Stimulated activated CD8-positive, alpha-beta memory T cell treated with anti-CD3 and anti-CD28 coated beads, Interleukin-7, amount 100 ng/mL, for 1 hour (primary cell): ENCODE measurements at places on chromosomes 2 and 18.

DNA sequence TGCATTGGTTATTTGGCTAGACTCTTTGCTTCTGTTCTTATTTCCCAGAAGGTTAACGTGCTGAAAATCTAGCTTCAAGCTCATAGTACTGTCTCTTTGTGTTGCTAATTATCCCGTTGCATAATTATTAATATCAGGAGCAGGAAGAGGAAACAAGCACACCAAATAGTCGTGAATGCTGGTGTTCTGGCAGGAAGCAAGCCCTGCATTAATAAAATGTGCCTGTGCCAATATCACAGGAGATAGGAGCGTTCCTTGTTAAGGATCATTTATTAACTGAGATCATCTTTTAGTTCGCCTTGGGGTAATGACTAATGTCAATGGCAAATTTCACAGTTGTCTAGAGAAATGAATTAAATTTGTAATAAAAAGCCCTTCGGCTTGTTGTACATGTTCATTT, 893.0 kb upstream of the POU3F3 start:
- DNase-seq, result no peak

GRCh38 chr18:35183886-35184285, 56.9 kb upstream of the ZNF397 start:
- DNase-seq, result no peak

DNA sequence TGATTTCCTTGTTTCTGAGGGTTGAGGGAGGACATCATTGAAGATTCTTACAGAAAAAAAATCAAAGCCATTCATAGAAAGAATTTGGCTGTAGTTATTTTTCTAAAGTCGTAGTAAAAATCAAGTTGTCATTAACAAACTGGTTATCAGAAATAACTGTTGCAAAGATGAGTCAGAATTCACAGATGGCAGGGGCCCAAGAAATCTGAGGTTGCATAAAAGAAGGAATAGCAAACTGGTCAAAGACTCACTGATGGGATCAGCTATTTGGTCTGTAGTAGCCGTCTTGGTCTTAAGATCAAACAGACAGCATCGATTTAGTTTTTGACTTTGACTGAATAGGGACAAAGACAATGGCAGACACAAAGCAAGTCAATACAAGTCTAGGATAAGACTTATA, 334.3 kb downstream of the FIGN start:
- no peak for DNase-seq

DNA sequence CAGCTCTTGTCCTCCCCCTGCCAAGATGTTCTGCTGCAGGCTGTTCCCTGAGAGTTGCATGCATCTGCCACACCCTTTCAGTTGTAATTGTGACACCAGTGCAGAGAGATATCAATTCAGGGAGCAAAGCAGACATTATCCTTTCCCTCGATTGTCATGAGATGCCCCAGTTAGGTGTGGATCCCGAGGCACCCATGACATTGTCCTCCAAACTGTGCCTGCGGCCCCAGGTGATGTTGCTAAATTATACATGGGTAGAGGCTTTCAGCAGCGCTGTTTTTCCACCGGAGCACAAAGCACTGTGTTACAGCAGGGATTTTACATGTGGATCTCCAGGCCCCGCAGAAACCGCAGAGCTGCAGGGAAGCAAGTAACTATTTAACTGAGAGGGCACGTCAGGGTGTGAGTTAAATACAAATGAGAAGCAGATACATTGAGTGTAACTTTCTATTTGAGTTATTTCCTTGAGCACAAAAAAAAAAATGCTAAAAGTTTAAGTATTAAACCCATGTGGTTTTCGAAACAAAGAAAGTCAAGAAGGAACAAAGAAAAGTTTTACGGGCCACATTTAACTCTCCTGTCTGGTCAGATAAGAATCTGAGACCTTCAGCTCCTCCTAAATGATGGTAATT, 90.3 kb upstream of the BCL2L11 start:
- DNase-seq, result no peak

GRCh38 chr2:120221616-120222015, 1.6 kb downstream of the TMEM185B start:
- DNase-seq, result no peak

DNA sequence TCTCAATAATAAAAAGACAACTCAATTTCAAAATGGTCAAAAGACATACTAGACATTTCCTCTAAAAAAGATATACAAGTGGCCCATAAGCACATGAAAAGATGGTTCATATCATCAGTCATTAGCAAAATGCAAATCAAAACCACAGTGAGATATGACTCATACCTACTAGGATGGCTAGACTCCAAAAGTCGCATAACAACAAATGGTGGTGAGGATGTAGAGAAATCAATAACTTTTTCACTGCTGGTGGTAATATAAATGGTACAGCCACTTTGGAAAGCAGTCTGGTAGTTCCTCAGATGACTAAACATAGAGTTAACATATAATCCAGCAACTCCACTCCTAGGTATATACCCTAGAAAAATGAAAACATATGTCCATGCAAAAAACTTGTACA, 242.3 kb upstream of the NOL4 start:
- DNase-seq, result no peak

- no peak for DNase-seq
Observed at GRCh38 chr18:78445880-78446279, 533.7 kb upstream of the SALL3 start.

DNA sequence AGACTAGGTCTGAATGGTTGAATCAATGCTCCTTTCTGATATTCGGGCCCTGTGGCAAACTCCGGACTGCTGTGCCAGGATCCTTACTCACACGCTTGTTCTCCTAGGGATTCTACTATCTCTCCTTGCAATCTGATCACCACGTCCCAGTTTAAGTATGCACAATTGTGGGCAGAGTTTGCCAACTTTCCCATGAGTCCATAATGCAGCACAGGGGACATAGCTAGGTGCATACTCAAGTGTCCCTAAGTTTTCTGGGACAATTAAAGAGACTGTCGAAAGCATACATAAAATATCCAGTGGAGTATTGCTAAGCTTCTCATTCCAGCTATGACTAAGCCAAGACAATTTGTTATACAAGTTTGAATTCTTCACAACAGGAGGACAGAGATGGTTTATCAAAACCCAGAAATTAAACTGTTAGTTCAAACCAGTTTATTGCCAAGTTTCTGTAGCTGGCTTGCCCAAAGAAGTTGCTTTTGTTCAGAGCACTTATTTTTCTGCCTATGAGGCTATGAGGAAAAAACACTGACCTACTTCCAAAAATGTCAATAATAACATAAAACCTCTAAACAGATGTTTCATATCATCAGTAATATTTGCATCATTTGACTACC, 136.1 kb downstream of the EXOC6B start:
- no peak for DNase-seq

GRCh38 chr2:119871725-119872124, 112.0 kb downstream of the PTPN4 start:
- DNase-seq, result no peak

DNA sequence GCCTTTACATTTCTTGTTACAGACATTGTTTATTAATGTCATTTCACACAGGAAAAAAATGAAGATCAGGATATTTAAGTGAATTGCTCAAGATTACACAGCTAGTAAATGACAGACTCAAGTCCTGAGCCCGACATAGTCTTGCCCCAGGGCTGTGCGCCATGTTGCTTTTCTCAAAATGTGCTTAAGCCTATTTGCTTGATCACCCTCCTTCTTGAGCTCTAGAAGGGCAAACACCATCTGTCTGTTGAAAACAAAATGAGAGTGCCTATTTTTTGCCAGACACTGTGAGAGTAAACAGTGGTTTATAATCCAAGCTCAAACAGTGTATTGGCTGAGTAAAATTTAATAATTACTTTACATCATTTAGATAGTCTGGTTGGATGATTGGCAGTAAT, 34.8 kb upstream of the HNMT start:
- DNase-seq, result no peak

- DNase-seq, result no peak
Observed at GRCh38 chr2:44079686-44080085, 83.9 kb upstream of the LRPPRC start.

DNA sequence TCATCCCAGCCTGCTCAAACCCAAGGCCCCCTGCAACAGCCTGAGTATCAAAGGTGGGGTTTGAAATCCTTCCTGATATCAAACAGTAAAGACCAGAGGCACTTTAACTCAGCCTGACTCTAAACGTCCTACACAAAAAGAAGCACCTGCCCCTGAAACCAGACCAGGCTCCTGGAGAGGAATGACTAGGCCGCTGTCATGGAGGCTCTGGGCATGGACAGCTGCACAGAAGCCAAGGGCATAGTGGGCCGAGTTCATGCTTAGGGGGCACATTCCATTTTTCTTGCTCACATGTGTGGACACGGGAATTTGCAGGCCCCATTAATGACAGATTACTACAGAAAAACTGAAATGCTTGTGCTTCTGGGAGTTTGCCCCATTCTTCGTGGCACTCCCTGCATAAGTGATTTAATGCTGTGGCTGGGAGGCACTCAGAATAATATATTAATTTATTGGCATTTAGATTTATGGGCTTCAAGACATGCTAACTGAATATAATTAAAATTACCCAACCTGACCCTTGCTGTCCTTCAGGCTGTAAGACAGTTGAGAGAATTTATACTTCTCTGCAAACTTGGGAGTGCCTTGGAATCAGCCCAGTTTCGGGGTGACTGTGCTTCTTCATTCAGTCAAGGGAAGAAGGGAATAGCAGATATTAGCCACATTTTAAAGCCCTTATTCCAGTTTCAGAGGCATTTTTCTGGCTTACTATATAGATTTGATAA, 105.5 kb downstream of the GYPC start:
- no peak for DNase-seq

- DNase-seq, result no peak
Observed at GRCh38 chr2:220892018-220892634, 680.0 kb downstream of the EPHA4 start.

- DNase-seq, result no peak
Observed at GRCh38 chr2:157737656-157738055, 109.0 kb upstream of the ACVR1C start.

DNA sequence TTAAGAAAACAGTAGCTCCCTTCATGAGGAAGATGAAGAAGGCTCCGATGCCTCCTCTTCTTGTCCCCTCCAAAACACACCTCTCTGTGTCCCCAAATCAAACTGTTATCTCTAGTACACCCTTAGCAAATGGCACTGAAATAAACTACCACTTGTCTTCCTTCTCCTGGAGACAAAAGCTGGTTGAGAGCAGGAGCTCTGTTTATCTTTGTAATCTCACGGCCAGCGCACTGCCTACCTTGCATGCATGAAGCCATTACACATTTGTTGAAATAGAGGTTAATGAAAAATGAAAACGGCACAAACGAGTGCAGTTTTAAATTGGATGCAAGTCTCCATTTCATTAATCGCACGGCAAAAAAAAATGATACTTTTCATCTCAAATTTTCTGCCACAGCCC, 113.7 kb downstream of the EPB41L3 start:
- no peak for DNase-seq

DNA sequence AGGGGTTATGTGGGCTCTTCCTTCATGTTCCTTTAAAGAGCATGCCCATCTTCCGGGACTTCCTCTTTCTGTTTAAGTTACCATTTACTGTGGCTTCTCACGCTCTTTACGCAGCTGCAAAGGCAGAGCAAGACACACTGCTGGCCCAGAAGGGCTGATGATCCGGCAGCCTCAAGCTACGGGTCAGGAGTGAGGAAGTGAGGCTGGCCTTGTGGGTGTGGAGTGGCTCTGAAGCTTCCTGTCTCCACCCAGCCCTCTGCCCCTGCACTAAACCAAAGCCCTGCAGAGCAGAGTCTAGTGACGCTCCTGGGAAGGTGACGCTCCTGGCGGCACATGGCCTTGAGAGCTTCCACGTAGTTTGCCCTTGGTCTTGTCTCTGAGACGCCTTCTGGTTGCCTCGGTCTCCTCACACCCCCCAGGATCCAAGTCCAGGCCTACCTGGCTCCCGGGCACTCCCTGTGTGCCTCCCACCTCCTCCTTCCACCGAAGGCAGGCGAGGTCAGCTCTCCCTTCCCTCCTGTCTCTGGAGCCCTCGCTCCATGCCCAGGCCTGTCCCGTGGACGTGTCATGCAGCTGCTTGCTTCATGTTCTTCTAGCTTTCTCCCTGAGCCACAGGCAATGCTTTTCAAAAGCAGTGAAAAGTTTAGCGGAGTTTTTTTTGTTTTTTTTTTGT, 50.3 kb downstream of the ARL4C start:
- DNase-seq, result peak; percentile 51

- no peak for DNase-seq
Observed at GRCh38 chr2:67997528-67997900, 65.3 kb downstream of the C1D start.

DNA sequence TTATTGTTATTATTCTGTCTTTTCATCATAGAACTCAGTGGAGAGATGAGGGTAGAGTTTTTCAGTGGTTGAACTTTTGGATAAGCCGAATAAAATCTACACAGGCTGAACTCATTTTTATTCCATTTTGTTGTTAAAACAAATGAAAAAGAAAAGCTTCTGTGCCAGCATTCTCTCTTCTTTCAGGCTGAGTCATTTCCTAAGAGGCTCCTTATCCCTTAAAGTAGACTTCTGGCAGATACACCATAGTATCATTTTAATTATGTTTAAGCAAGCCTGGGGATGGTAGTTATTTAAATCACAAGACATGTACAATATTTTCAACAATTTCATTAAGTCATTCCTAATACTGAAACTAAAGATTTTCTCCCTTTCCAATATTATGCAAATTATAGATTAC, 1364.0 kb upstream of the NRXN1 start:
- DNase-seq, result no peak

DNA sequence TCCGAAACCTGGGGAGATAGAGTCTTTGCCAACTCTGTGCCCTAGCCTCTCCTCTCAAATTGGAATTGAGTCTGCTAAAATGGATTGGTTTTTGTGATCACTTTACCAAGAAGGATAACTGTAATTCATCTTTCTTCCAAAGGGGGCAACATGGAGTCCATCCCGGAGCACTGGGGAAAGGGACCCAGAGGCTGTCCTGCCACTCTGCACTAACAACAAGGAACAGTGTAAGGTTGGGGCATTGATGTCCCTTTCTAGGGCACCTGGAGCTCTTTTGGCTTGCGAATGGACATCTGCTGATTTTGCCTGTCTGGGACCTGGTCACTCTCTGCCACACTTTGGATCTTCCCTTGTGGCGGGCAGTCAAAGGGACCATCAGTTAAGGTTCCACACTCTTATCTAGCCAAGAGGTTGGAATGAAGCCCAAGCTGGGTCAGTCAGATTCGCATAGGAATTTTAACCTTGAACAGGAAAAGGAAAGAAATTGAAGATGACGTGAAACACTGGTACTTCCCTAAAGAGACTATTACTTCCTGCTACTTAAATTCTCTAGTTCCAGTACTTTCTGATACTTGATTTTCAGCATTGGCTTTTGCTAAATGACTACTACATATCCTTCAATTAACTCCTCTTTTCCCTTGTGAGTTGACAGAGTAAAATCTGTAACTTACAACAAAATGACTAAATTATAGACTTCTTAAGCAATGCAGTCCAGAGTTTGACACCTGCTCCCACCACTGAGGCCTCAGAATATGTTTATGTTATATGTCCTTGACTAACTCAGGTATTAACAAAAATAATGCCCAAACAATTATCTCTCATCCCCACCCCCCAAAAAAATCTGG, 64.7 kb upstream of the KLF7 start:
- DNase-seq, result no peak
